ENCODE measurements at places on chromosomes 5 and 9. TPM values are rescaled to one million over a fixed set of nuclear protein-coding genes. Genes with fewer than 3 reads are reported as not detected.

DNA sequence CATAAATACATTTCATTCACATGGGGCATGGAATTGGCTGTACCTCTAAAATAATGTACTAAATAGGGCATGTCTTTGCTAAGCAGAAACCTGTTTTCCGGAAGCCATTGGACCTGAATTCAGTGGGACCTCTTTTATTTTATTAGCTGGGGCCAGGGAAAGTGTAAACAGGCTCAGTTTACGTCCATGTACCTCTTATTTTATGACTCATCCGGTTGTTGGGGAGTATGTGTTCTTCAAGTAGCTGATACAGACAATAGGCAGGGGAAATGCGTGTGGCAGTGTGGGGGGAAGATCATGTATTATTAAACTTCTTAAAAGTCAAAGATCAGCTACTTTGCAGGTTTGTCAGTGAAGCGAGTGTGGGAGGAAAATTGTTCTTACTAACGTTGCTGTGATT lies 1.4 kb upstream of the GDNF start:
- peaks cover 5% of the 10 kb centered on the region for H3K36me3 ChIP-seq
- no peaks in the 10 kb centered on the region for H3K27me3 ChIP-seq
- peak overlapping the region; percentile 87 for H3K4me3 ChIP-seq
- peaks cover 30% of the 10 kb centered on the region for H3K4me1 ChIP-seq

DNA sequence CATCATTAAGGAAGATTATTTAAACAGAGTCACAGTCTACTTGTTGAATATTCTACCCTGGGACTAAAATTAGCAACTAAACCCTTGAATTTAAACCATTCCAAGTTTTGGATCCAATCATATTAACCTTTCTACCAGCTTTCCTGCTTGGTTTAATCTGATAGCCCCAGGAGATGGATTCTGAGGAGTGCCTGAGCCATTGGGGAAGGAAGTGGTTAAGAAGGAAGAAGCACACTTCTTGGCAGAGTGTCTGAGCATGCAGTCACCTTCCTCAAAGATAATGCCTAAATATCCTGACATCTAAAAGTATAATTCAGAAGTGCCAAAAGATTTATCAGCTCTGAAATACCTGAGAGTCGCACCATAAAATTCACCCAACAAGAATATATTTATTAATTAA lies 74.1 kb upstream of the SNCAIP start:
- H3K27ac ChIP-seq = no peak overlapping the region
- DNase-seq = no peak
- H3K4me1 ChIP-seq = no peaks in the 10 kb centered on the region

Gene ORM2
- total RNA-seq = not detected

DNA sequence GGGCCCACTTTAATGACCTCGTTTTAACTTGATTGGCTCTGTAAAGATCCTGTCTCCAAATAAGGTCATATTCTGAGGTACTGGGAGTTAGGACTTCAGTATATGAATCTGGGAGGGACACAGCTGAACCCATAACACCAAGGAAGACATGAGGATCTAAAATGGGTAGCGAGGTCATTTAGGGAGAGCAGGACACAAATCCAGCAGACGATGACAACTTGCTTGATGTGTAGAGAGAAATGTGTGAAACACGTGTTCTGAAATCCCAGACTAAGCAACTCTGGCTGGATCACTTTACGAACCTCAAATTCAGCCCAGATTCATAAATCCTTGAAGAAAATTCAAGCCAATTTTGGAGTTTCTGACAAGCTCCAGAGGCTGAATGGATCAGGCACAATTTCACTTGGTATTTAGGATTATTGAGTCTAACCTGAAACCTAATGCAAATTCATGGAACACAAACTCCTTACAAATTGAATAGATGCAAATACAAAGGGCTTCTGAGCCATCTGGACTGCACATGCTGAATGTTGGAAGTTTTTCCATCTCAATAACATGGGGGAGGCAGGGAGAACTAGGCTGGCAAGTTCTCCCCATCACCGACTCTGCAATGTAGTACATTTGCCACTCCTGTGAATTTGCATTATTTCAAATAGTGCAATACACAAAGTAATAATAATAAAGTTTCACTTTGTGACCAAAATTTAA lies 74.0 kb upstream of the SLC30A5 start:
- H3K36me3 ChIP-seq = no peaks in the 10 kb centered on the region
- peaks cover 6% of the 10 kb centered on the region for H3K27me3 ChIP-seq
- no peak overlapping the region for H3K27ac ChIP-seq
- no peak overlapping the region for H3K4me3 ChIP-seq
- no peak for DNase-seq
- H3K4me1 ChIP-seq = no peaks in the 10 kb centered on the region

DNA sequence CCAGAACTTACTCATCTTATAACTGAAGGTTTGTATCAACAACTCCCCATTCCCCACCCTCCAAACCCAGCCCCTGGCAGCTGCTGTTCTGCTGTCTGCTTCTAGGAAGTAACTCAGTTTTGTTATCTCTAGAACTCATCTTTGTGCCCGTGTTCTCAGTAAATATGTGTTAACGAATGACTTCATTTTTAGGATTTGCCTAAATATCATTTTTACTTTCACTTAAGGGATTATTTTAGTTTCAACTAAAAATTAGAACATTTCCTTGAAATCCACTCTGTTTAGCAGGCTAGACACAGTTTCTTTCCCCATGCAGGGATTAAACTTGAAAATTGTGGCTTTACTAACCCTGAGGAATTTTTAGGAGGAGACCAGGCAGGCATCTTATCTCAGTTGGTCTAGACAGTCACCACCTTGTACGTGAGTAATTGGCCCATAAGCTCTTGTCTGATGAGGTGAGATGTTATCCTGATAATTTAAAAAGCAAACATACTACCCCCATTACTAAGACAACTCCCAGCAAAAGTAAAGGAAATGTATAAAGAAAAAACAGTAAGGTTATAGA lies 68.2 kb upstream of the TNFAIP8 start:
- DNase-seq = peak; percentile 29
- H3K4me1 ChIP-seq = peaks cover 69% of the 10 kb centered on the region
- peak overlapping the region; percentile 59 for H3K4me3 ChIP-seq
- H3K27me3 ChIP-seq = no peaks in the 10 kb centered on the region

Gene ADGRD2
- not detected for total RNA-seq

Gene KCNMB1
- not detected for total RNA-seq

GRCh38 chr9:104367507-104367906 lies 136.6 kb upstream of the OR13F1 start:
- H3K4me1 ChIP-seq = no peaks in the 10 kb centered on the region
- H3K36me3 ChIP-seq = no peaks in the 10 kb centered on the region
- DNase-seq = no peak

Gene FCN2
- not detected for total RNA-seq

- H3K4me3 ChIP-seq = no peak overlapping the region
- H3K36me3 ChIP-seq = no peaks in the 10 kb centered on the region
- no peak overlapping the region for H3K27ac ChIP-seq
- peaks cover 2% of the 10 kb centered on the region for H3K27me3 ChIP-seq
- DNase-seq = peak; percentile 56
Observed at GRCh38 chr5:41707853-41708603, 162.2 kb downstream of the OXCT1 start.

GRCh38 chr5:169301386-169301934 lies 521 bp upstream of the SLIT3 start:
- H3K27ac ChIP-seq = peak overlapping the region; percentile 10
- DNase-seq = no peak
- peak overlapping the region; percentile 83 for H3K4me3 ChIP-seq
- peaks cover 54% of the 10 kb centered on the region for H3K4me1 ChIP-seq

Gene KLHL9
- total RNA-seq = 27.8 TPM

GRCh38 chr5:178323541-178323865 lies 90.9 kb upstream of the PHYKPL start:
- no peak overlapping the region for H3K27ac ChIP-seq
- no peak overlapping the region for H3K4me3 ChIP-seq
- no peaks in the 10 kb centered on the region for H3K36me3 ChIP-seq
- peaks cover 5% of the 10 kb centered on the region for H3K27me3 ChIP-seq

- H3K4me1 ChIP-seq = peaks cover 8% of the 10 kb centered on the region
- DNase-seq = no peak
- H3K36me3 ChIP-seq = no peaks in the 10 kb centered on the region
- H3K4me3 ChIP-seq = no peak within 1 kb of the TSS
- no peak within 1 kb of the TSS for H3K27ac ChIP-seq
- peaks cover 57% of the 10 kb centered on the region for H3K27me3 ChIP-seq
Observed at GRCh38 chr9:130265431-130266235, at the start of gene HMCN2. Gene HMCN2 (plus strand): TSS chr9:130265760. CDS start chr9:130265879, 119 bp downstream.

DNA sequence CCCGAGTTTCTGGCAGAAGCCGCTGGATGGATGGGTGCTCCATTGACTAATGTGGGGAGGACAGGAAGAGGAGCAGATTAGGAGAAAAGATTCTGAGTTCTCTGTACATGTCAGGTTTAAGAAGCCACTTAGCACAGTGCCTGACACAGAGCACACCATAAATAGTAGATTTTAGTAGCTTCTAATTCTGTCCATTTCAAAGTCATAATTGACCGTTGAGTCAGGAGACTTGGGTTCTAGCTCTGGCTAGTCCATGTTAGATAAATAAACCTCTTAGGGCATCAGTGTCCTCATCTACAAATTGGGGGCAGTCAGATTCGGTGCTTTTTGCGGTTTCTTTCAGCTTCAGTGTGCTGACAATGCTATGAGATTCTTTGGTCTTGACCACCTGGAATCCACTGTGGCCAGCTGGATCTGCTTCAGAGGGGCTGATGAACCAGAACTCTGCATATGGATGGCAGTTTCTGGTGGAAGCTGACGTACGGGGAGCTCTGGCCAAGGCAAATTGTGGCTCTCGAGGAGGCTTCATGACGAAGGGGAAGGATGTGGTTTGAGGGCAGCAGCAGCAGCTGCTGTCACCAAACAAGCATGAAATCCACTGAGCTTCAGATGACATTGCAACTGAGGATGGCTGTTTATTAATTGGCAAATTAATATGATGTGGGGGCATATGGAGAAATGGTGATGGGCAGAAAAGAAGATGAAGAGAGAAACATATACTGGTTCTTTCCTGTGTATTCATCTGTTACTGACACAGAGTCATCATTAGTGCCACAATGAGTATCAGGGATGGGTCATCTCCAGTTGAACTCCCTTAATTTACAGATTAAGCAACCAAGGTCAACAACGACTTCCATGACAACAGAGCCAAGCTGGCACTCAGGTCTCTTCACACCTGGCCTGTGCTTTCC lies 134.4 kb downstream of the AOPEP start:
- peak overlapping the region; percentile 92 for H3K27ac ChIP-seq
- DNase-seq = peak; percentile 66
- peaks cover 63% of the 10 kb centered on the region for H3K4me1 ChIP-seq
- peaks cover 15% of the 10 kb centered on the region for H3K36me3 ChIP-seq
- peak overlapping the region; percentile 38 for H3K4me3 ChIP-seq
